ENCODE measurements at places on chromosomes 4 and X. TPM values are rescaled to one million over a fixed set of nuclear protein-coding genes. Genes with fewer than 3 reads are reported as not detected.

The MAGEA9B gene
- total RNA-seq, result not detected

The PRDM5 gene
- total RNA-seq, result 76.5 TPM

The SPRY1 gene
- 72.0 TPM for total RNA-seq

The GYPE gene
- 2.3 TPM for total RNA-seq

The SPON2 gene
- 119 TPM for total RNA-seq

The IL3RA gene
- 2.5 TPM for total RNA-seq

The MAGEA11 gene
- not detected for total RNA-seq

Measured in urinary bladder (tissue), 4 donors.